MV-4-11 (cell line): ENCODE measurements at places on chromosomes 3 and 15.
A peak's percentile ranks its signal among the peaks of the same experiment; 100 is the strongest.

DNA sequence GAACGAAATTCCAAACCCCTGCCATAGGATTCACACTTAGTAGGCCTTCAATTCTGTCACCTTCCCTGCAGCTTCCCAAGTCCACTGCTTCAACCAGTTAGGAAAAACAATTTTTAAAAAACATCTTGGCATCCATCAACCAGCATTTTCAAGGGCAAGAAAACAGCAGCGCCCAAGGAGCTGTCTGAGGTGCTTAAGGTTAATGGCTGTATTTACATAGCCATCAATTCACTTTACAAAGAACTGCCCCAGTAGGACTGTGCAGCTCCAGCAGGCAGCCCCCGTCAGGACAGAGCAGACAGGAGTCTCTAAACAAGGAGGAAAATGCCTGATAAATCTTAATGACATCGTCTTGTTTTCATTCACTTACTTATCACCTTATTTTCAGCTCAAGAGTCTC lies 13.3 kb downstream of the TAFA4 start:
- no peak for DNase-seq

GRCh38 chr3:195555110-195555509 lies 12.0 kb upstream of the PPP1R2 start:
- no peak for DNase-seq

DNA sequence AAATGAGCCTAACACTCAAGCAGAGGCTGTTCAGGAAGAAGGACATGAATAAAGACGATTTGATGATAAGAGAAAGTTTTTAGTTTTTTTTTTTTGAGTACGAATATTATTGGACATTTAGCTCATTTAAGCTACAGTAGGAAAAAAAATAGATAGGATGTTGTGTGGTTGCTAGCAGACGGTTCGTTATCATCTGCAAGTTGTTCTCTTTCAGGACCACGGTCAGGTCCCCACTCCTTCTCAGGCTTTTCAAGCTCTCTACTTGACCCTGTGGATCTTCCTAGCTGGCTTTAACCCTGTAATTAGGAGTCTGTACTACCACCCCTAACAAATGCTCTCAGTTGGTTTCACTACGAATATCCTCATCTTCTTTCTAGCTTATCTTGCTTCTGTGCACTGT lies 1.1 kb downstream of the KCNH8 start:
- DNase-seq = peak; percentile 9

GRCh38 chr15:31047437-31047836 lies 54.1 kb downstream of the TRPM1 start:
- DNase-seq = no peak

DNA sequence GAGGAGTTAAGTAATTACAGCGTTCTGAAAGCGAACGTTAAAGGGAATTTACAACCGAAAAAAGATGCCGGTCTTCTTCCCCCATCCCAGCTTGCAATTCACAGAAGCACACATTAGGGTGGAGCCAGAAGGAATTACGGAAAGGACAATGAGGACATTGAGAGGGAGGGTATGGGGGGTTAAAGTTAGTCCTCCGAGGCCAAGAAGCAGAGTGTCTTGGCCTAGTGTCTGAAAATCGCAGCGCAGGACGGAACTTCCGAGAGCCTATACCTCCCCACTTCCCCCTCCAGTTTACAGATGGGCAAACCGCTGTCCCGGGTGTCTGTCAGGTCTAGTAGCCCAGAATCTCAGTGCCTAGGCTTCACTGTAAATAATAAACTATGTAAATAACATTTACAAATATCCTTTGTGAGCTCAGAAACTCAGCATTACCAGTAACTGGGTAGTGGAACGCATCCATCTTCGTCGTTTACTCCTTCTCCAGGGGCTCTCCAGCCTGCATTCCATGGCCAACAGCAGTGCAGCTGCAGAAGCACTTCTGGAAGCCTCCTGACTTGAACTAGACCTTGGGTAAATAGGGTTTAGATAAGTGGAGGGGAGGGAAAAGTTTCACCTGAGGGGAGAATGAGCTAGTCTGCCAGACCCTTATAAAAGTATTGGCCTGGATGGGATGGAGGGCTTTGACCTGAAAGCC lies 922 bp downstream of the ADPRH start:
- peak; percentile 76 for DNase-seq

GRCh38 chr3:122146466-122146865 lies 37.0 kb upstream of the CASR start:
- DNase-seq = peak; percentile 14

- DNase-seq = no peak
Observed at GRCh38 chr3:120048355-120049041, 45.7 kb downstream of the GSK3B start.

DNA sequence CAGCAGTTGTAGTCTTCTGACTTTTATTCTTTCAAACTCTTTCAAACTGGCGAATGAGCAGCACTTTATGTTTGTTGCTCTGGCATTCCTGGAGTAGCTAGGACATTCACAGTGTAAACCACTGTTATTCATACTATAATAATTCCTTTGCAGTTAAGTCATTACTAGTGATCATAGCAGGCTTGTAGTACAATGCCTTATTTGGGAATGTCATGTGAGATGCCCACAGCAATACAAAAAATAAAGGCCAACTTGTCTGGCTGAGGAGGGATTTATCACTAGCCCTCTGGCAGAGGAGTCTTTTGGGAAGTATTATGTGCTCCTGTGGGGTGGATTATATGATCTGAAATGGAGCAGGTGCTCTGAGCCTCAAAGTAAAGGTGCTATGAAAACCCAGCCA lies 197.2 kb downstream of the VGLL3 start:
- DNase-seq = no peak

GRCh38 chr3:115341208-115341607 lies 194.1 kb upstream of the ZBTB20 start:
- peak; percentile 34 for DNase-seq

GRCh38 chr3:183013856-183014255 lies 33.5 kb upstream of the DCUN1D1 start:
- DNase-seq = peak; percentile 52

GRCh38 chr3:32992310-32992686 lies 40.9 kb downstream of the CCR4 start:
- DNase-seq = no peak
